ENCODE measurements at places on chromosomes 4 and X.
A peak's percentile ranks its signal among the peaks of the same experiment; 100 is the strongest.

GRCh38 chr4:57094832-57095223, 15.4 kb downstream of the IGFBP7 start:
- no peak for DNase-seq

DNA sequence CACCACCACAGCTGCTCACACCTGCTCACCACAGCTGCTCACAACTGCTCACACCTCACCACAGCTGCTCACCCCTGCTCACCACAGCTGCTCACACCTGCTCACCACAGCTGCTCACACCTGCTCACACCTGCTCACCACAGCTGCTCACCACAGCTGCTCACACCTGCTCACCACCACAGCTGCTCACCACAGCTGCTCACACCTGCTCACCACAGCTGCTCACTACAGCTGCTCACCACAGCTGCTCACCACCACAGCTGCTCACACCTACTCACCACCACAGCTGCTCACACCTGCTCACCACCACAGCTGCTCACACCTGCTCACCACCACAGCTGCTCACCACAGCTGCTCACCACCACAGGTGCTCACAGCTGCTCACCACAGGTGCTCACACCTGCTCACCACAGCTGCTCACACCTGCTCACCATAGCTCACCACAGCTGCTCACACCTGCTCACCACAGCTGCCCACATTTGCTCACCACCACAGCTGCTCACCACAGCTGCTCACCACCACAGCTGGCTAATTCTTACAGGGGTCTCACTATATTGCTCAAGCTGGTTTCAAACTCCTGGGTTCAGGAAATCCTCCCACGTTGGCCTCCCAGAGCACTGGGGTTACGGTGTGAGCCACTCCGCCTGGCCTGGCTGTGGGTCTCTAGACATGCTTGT, 30.4 kb upstream of the CPLX1 start:
- no peak for DNase-seq

GRCh38 chr4:1096841-1097240, 16.5 kb downstream of the RNF212 start:
- no peak for DNase-seq

DNA sequence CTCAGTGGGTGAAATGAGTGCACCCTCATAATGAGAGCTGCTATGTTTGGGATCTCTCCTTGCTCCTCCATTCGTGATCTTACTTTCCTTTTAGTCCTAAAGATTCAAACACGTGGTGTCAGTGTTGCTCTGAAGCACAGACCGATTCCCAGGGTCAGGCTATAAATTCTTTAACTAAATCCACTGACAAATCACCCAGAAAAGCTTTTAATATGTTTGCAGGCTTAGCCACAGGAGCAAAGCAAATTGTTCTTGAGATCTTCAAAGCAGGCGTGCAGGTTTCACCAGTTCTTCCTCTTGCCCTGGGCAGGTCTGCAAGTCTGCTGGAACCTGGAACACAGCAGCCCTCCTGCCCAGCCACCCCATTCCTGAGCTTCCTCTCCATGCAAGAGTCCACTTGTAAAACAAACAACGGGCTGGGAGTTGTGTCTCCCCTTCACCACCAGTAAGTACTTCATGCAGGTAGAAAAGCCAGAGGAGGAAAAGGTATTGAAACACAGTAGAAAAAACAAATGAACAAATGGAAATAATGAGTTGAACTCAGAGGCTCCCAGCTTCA, 70.1 kb upstream of the ENPP6 start:
- peak; percentile 82 for DNase-seq

DNA sequence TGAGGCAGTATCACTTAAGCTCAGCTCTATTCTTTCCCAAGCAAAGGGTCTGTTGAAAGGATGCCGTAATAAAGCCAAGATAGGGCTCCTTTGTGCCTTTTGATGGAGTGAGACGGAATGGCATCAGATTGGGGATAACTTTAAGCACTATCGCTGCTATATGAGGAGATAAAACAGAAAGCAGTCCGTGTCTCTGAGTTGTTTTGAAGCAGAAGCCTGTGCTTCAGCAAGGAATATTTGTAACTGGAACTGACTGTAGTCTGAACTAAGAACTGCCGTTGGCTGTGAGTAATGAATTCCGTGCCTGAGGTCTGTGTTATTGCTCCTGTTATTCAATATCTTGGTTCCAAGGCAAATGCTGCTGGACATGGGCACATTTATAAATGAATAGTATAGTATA, 297.4 kb downstream of the ANKRD50 start:
- DNase-seq, result no peak

GRCh38 chr4:177348348-177348747, 38.7 kb downstream of the NEIL3 start:
- no peak for DNase-seq

- DNase-seq, result no peak
Observed at GRCh38 chrX:72666451-72666850, 47.7 kb downstream of the PHKA1 start.

GRCh38 chr4:14856062-14856933, 146.0 kb upstream of the CPEB2 start:
- no peak for DNase-seq

- DNase-seq, result no peak
Observed at GRCh38 chr4:7894677-7895181, 44.9 kb downstream of the AFAP1 start.

GRCh38 chrX:153366119-153366518, 32.2 kb downstream of the ZNF275 start:
- no peak for DNase-seq

GRCh38 chr4:5357870-5358269, 306.6 kb downstream of the STK32B start:
- DNase-seq, result no peak
